ENCODE measurements at places on chromosomes 6 and 20. TPM values are rescaled to one million over a fixed set of nuclear protein-coding genes. Genes with fewer than 3 reads are reported as not detected.
A peak's percentile ranks its signal among the peaks of the same experiment; 100 is the strongest.

DNA sequence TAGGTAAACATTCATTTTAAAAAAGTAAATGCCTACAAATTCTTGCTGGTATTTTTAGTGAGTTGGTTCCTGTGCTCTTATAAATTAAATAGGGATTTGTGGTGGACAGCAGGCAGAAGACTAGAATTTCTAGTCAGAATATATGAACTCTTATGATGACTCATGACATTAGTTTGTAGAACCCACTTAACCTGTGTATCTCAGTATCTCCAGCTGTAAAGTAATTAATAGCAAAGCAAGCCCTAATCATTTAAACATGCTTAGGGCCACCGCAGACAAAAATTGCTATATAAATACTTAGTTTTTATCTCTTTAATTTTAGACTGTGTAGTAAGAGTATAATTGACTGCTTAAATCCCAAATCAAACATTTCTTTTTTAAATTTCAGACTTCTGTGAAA, 2.4 kb downstream of the FAM135A start:
- no peak overlapping the region for H3K4me3 ChIP-seq
- peaks cover 14% of the 10 kb centered on the region for H3K4me1 ChIP-seq
- no peak overlapping the region for H3K27ac ChIP-seq
- no peak for ATAC-seq

GRCh38 chr20:37759761-37760209, 66.0 kb downstream of the CTNNBL1 start:
- no peaks in the 10 kb centered on the region for H3K27me3 ChIP-seq
- no peak overlapping the region for H3K27ac ChIP-seq
- no peak for ATAC-seq
- H3K4me3 ChIP-seq, result no peak overlapping the region
- peaks cover 10% of the 10 kb centered on the region for H3K4me1 ChIP-seq

GRCh38 chr6:135236732-135237131, 55.6 kb downstream of the MYB start:
- ATAC-seq, result no peak
- peaks cover 6% of the 10 kb centered on the region for H3K4me1 ChIP-seq
- H3K27me3 ChIP-seq, result peaks cover 4% of the 10 kb centered on the region
- peak overlapping the region; percentile 22 for H3K27ac ChIP-seq
- no peak overlapping the region for H3K4me3 ChIP-seq

- H3K36me3 ChIP-seq, result peaks cover 100% of the 10 kb centered on the region
- peaks cover 36% of the 10 kb centered on the region for H3K4me1 ChIP-seq
- H3K4me3 ChIP-seq, result peak overlapping the region; percentile 90
- ATAC-seq, result no peak
These were observed 6.0 kb downstream of the ZC3H12D start for GRCh38 chr6:149478631-149479314.

DNA sequence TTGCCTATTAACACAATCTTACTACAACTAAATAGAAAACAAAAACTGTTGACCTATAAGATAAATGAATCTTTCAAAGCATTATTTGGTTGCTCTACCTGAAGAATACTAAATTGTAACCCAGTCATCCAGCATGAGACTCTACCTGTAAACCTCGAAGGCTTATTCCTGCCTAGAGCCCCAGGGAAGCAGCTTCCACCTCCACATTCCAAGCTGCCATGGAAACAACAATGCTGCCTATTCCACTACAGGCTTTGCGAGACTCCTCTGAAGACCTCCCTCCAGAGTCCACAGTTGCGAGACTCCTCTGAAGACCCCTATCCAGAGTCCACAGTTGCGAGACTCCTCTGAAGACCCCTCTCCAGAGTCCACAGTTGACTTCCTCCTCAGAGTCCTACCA, 15.7 kb downstream of the GMDS start:
- H3K27me3 ChIP-seq, result no peaks in the 10 kb centered on the region
- no peaks in the 10 kb centered on the region for H3K36me3 ChIP-seq
- no peak overlapping the region for H3K4me3 ChIP-seq
- ATAC-seq, result no peak
- peaks cover 6% of the 10 kb centered on the region for H3K4me1 ChIP-seq

GRCh38 chr6:122136386-122136785, 263.1 kb upstream of the HSF2 start:
- no peak for ATAC-seq
- no peak overlapping the region for H3K4me3 ChIP-seq
- H3K4me1 ChIP-seq, result no peaks in the 10 kb centered on the region
- H3K27ac ChIP-seq, result no peak overlapping the region
- H3K36me3 ChIP-seq, result no peaks in the 10 kb centered on the region

DNA sequence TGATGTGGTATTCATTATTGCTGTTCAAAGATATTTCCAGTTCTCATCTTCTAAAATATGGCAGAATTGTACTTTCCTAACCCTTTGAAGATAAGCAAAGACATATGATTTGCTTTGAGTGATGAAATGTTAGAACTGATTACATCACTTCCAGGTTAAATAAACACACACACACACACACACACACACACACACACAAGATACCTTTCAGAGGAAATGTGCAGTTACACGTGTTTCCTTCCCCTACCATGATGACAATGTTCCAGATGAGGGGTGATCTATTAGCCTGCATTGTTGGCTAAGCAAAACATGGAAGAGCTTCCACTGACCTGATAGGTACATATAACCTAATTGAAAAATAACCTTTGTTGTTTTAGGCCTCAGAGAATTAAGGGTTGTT, 11.7 kb upstream of the FRK start:
- H3K27ac ChIP-seq, result peak overlapping the region; percentile 9
- ATAC-seq, result no peak
- no peak overlapping the region for H3K4me3 ChIP-seq
- peaks cover under 1% of the 10 kb centered on the region for H3K27me3 ChIP-seq

DNA sequence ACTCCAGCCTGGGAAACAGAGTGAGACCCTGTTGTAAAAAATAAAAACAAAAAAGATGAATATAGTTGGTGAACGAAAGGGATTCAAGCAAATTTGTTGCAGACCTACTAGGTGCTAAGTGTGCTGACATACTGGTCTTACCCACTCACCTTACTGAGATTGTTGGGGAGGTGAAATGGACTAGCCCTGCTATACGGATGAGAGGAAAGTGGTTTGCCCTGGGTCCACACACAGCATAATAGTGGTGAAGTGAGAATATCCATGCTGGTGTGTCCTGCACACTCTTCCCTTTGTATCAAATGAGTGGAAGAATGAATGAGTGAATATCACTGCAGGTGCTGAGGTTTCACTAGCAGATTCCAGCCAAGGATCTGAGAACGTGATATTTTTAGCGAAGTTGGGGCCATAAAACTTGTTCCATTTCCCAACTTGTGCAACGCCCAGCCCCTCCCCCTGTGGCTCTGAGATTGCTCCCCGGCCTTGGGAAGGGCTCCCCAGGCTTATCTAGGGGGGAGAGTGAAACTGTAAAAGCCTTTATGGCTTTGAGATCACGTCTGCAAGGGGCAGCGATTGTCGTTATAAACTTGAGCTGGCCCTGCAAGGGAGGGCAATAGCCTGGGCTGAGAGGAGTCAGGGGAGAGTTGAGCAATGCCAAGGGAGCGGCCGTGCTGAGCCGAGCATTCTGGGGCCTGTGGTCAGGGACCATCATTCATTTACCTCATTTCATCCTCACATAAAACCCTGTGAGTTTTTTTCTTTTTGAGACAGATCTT, 33.2 kb upstream of the TTPAL start:
- no peaks in the 10 kb centered on the region for H3K4me1 ChIP-seq
- H3K27me3 ChIP-seq, result peaks cover 11% of the 10 kb centered on the region
- ATAC-seq, result no peak
- H3K4me3 ChIP-seq, result no peak overlapping the region

DNA sequence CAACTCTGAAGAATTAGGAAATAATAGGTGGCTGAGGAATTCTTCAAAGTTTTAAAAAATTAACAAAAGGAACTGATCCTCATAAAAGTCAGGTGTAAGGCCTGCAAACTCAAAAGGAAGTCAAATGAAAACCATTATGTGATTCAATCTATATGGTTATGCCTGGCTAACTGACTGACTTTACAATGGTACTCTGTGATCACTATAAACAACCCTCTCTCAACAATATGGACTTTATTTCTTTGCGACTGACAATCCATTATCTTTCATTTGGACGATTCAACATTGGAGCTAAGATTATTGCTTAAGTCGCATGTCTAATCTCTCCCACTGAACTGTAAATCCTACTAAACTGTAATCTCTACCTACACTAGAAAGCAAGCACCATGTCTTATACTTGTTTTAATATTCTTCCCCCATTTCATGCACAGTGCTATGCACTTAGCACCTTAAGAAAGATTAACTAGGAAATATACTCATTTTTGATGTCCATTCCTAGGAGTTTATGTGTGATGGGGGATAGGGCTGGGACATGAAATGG, 1.4 kb downstream of the STK38 start:
- peak overlapping the region; percentile 99 for H3K27ac ChIP-seq
- H3K4me3 ChIP-seq, result peak overlapping the region; percentile 100
- H3K4me1 ChIP-seq, result peaks cover 20% of the 10 kb centered on the region
- ATAC-seq, result peak; percentile 20

Gene FNDC1
- not detected for total RNA-seq

DNA sequence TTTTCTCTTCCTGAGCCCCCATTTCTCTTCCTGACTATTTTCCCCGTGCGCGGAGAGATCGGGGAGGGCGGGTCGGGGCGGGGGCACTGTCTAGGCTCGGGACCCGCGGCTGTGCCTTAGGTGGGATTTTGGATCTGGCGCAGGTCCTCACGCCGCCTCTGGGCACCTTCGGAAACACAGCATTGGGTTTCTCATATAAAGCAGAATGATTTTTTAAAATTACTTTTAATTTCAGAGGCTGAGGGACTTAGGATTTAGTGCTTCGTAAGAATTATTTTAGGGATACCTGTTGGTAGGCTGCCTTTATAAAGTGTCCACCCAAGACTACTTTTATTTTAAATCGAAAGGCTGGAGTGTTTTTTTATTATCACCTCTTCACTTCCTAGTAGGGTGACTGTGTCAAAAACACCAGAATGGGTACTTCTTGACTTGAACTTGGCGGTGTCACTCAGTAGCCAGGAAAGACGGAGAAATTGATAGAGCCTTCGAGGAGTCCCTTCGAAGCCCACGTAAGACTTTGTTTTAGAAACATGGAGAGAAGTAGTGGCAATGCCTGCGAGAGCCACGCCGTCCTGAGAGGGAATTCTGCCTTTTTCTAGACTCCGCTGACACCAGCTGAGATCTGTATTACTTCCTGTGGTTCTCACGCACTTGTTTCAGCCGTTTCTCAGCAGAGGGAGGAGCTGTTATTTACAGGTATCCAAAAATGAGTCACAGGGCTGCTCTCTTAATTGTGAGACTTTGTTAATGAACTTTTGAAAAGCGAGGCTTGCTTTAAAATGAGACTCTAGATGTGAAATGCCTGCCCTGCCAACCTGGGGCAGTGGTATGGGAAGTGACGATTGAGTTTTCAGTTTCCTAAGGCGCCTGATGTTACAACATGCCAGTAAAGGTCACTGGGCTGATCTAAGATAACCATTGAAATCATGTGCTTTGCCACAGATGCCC, 667 bp downstream of the STX11 start:
- peak overlapping the region; percentile 97 for H3K4me3 ChIP-seq
- H3K27me3 ChIP-seq, result no peaks in the 10 kb centered on the region
- H3K36me3 ChIP-seq, result peaks cover 54% of the 10 kb centered on the region
- H3K27ac ChIP-seq, result peak overlapping the region; percentile 96
- peaks cover 35% of the 10 kb centered on the region for H3K4me1 ChIP-seq

Gene ELOVL4
- 3.2 TPM for total RNA-seq

DNA sequence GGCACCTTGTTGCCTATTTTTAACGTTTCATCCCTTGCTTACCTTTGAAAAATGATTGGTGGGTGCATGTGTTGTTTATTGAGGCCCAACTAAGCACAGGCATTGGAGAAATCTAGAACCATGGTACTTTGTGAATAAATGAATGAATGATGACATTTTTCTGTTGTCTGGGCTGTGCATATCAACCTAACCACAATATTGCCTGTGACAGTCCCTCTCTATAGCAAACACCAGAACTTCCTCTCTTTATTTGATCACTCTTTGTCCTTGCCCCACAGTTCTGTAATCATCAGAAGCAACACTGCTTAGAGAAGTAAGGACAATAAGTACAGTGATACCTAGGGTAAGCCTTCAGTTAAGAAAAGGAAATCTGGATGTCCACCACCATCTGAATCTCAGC, 75.1 kb downstream of the TBC1D7 start:
- no peak overlapping the region for H3K27ac ChIP-seq
- no peak overlapping the region for H3K4me3 ChIP-seq
- H3K36me3 ChIP-seq, result no peaks in the 10 kb centered on the region
- peaks cover 3% of the 10 kb centered on the region for H3K27me3 ChIP-seq

DNA sequence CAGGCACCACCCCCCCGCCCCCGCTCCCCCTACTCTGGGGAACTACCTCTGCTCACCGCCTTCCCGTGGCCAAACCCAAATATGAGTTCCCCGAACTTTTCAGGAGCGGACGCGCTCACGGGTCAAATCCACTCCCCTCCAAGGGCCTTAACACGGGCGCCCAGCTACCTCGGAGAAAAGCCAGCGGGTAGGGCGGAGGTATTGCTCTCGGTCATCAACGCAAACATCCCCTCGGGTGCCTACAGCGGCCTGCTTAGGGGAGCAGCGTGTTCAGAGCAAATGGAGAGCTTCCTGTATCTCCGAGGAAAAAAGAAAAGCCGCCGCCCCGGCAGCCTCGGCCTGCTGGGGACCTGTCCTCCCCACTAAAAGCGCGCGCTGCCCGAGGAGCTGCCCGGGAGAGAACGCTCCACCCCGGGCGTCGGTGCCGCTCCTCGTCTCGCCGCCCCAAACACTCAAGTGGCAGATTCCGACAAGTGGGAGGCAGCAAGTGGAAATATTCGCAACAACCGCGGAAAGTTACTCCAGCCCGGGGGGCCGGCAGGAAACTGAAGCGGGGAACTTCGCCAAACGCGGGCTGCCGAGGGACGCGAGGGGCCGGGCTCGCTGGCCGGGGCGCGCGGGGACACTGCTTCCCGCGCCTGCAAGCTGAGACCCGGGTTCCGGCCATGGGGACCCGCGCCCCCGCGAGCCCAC, 699 bp downstream of the PTPRT start:
- H3K27ac ChIP-seq, result no peak overlapping the region
- ATAC-seq, result no peak
- H3K27me3 ChIP-seq, result peaks cover 42% of the 10 kb centered on the region
- no peaks in the 10 kb centered on the region for H3K36me3 ChIP-seq
- H3K4me1 ChIP-seq, result no peaks in the 10 kb centered on the region
- no peak overlapping the region for H3K4me3 ChIP-seq
